ENCODE measurements at places on chromosomes 16 and 17. TPM values are rescaled to one million over a fixed set of nuclear protein-coding genes. Genes with fewer than 3 reads are reported as not detected.

Gene HSPB9
- total RNA-seq, result not detected

- no peak for DNase-seq
Measured at GRCh38 chr17:28570716-28571360, 486 bp downstream of the PIGS start.

DNA sequence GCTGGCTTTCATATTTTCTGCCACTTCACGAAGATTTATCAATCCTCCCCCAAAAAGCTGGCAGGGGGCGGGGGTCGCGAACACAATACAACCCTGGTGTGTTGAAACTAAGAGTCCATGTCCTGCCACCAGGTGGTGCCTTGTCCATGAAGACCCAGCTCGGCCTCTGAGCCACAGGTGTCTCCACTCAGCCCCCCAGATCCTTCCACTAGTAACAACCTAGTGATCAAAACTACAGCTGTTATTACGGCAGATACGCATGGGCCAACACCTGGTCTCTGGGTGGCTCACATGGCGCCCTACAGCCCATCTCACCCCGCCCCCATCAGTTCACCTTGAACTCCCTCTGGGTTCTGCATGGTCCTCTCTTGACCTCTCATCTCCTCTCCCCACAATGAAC, 27.7 kb downstream of the USP7 start:
- DNase-seq, result no peak

Gene TNFSF12
- total RNA-seq, result 2.7 TPM

Gene CD7
- total RNA-seq, result not detected
